A673 (cell line): ENCODE measurements at places on chromosomes 4 and X. TPM values are rescaled to one million over a fixed set of nuclear protein-coding genes. Genes with fewer than 3 reads are reported as not detected.

SOWAHB gene
- total RNA-seq: 0.13 and 0.15 TPM in 2 replicates

- H3K4me3 ChIP-seq: no peak overlapping the region
- H3K27me3 ChIP-seq: no peaks in the 10 kb centered on the region
- no peak overlapping the region for H3K27ac ChIP-seq
Observed at GRCh38 chr4:2825740-2826139, 17.9 kb upstream of the ADD1 start.

- no peaks in the 10 kb centered on the region for H3K4me1 ChIP-seq
- DNase-seq: no peak
- H3K4me3 ChIP-seq: no peak overlapping the region
- H3K36me3 ChIP-seq: no peaks in the 10 kb centered on the region
Observed at GRCh38 chr4:54746218-54746617, 88.5 kb downstream of the KIT start.

DNA sequence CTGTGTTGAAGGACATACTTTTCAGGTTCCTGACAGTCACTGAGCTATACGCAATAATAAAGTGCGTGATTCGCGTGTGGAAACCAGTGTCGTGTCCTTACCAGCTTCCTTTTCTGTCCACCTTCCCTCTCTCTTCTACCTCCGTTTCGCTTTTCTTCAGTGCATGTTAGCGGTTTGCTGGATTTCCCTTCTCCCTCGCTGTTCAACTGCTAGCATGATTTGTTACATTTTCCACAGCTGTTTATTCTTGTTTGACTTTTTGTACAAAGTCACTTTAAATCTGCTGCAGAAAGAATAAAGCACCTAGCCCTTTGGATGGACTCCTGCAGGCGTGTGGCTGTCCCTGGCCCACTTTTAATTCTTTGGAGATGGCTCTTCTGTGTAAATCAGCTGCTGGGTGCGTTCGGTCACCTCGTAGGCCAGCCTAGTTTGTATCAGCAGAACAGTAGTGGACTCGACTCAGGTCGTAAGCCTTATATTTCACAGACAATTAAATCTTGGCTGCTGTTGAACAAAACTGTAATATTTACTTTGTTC, 8.9 kb upstream of the HAND2 start:
- H3K4me1 ChIP-seq: peaks cover 24% of the 10 kb centered on the region
- peak overlapping the region; percentile 48 for H3K27ac ChIP-seq
- DNase-seq: no peak
- peak overlapping the region; percentile 51 for H3K4me3 ChIP-seq
- H3K36me3 ChIP-seq: no peaks in the 10 kb centered on the region

TLL1 gene
- total RNA-seq: 13.1 and 14.3 TPM in 2 replicates

TCEAL2 gene
- 0.28 TPM in 1 of 2 replicates, not detected in the other for total RNA-seq

DNA sequence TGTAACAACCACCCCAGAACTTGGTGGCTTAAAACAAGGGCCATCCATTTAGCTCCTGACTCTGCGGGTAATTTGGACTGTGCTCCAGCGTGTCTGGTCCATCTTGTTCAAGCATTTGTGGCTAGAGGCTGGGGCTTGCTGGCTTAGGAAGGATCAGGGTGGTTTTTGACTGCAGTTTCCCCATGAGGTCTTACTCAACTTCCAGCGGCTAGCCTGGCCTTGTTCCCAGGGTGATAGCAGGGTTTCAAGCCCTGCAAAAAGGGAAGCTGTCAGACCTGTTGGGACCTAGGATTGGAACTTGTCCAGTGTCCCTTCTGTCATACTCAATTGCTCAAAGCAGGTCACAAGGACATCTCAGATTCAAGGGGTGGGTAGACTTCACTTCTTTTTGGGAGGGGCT, 205.9 kb downstream of the STIM2 start:
- no peaks in the 10 kb centered on the region for H3K27me3 ChIP-seq
- no peak for DNase-seq

DNA sequence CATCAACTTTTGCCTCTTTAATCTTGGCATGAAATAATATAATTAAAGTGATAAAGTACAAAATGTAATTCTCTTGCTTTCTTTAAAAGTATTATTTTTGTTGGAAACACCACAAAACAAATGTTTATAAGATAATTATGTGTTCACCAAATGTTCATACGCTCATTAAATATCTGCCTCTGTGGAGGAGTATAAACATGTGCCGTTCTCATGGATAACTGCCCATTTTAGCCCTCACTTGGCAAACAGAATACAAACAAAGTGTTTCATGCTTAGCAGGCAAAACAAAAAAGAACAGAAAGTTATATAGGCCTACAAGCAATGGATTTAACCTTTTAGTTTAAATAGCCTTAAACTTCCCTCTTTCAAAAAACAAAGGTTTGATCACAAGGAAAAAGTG, 800.5 kb upstream of the DIAPH2 start:
- peaks cover 20% of the 10 kb centered on the region for H3K4me1 ChIP-seq
- H3K4me3 ChIP-seq: no peak overlapping the region
- H3K27ac ChIP-seq: no peak overlapping the region
- no peak for DNase-seq
- no peaks in the 10 kb centered on the region for H3K27me3 ChIP-seq

CENPVL1 gene
- total RNA-seq: 1.5 and 1.7 TPM in 2 replicates

TNMD gene
- not detected in 2 replicates for total RNA-seq

ADGRG2 gene
- 61.3 and 73.6 TPM in 2 replicates for total RNA-seq

DNA sequence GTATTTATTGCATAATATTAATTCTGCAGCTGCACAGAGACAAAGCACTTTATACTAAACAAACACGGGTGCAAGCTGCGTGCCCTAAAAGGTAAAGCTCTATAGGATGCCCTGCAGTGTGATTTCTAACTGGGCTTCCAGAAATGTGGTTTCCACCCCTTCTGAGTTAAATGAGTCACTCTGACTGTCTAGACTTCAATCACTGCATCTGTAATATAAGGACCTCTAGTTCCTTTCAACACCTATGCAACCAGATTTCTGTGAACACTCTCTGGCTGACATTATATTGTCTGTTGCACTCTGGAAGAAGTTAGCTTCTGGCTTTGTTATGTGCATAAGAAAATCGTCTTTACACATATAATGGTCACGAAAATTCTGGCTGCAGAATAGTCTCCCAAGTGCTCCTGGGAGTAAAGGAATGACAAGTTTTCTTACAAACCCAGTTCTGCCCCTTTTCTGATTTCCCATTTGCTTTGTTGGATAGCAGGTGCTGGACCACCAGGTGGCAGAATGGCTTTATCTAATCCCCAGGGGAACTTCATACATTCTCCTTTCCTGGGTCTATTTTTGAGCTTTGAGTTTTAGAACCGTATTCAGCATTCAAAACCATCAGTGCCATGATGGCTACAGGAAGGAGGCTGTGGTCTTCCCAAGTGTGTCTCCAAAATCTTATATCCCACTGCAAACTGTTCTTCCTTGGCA, 842.2 kb downstream of the STIM2 start:
- no peaks in the 10 kb centered on the region for H3K4me1 ChIP-seq
- H3K27me3 ChIP-seq: no peaks in the 10 kb centered on the region
- H3K36me3 ChIP-seq: no peaks in the 10 kb centered on the region
- no peak overlapping the region for H3K27ac ChIP-seq

WAS gene
- 0.90 and 1.1 TPM in 2 replicates for total RNA-seq

- H3K36me3 ChIP-seq: no peaks in the 10 kb centered on the region
- no peak overlapping the region for H3K27ac ChIP-seq
- H3K4me3 ChIP-seq: no peak overlapping the region
Observed at GRCh38 chr4:123452616-123453015, 56.0 kb downstream of the SPRY1 start.

GRCh38 chr4:165787516-165788274, 85.3 kb upstream of the TLL1 start:
- no peak overlapping the region for H3K27ac ChIP-seq
- no peak overlapping the region for H3K4me3 ChIP-seq
- DNase-seq: no peak
- peaks cover 12% of the 10 kb centered on the region for H3K4me1 ChIP-seq
- no peaks in the 10 kb centered on the region for H3K27me3 ChIP-seq

- H3K27me3 ChIP-seq: no peaks in the 10 kb centered on the region
- H3K27ac ChIP-seq: no peak overlapping the region
- no peak for DNase-seq
Observed at GRCh38 chr4:82618103-82618720, 56.4 kb upstream of the TMEM150C start.

SLC34A2 gene
- total RNA-seq: 0.06 and 0.24 TPM in 2 replicates

- no peak for DNase-seq
- no peak overlapping the region for H3K27ac ChIP-seq
- no peaks in the 10 kb centered on the region for H3K36me3 ChIP-seq
- no peaks in the 10 kb centered on the region for H3K27me3 ChIP-seq
Observed at GRCh38 chrX:8034058-8034457, 106.8 kb upstream of the PNPLA4 start.

GRCh38 chr4:23888421-23889319, 1.2 kb downstream of the PPARGC1A start:
- H3K27me3 ChIP-seq: peaks cover 28% of the 10 kb centered on the region
- H3K4me3 ChIP-seq: peak overlapping the region; percentile 0
- no peaks in the 10 kb centered on the region for H3K36me3 ChIP-seq
- no peak overlapping the region for H3K27ac ChIP-seq
- no peak for DNase-seq
